ENCODE measurements at places on chromosomes 4 and X. TPM values are rescaled to one million over a fixed set of nuclear protein-coding genes. Genes with fewer than 3 reads are reported as not detected.

Gene GPR173
- 2.8 TPM for total RNA-seq

Gene UGT2B15
- total RNA-seq: not detected

Gene SRPX2
- 37.4 TPM for total RNA-seq

Gene AFF2
- 0.80 TPM for total RNA-seq

Gene SASH3
- total RNA-seq: 9.2 TPM

Gene UPF3B
- total RNA-seq: 3.6 TPM

Gene ERCC6L
- 0.10 TPM for total RNA-seq

Gene PAGE4
- total RNA-seq: not detected

Gene PPBP
- total RNA-seq: not detected

Gene ARX
- not detected for total RNA-seq

Gene MYOZ2
- 547 TPM for total RNA-seq

Gene KIAA1210
- 0.03 TPM for total RNA-seq

Gene PGRMC1
- total RNA-seq: 39.7 TPM

Gene APEX2
- 8.9 TPM for total RNA-seq

Gene ERVMER34-1
- total RNA-seq: 1.2 TPM

Gene SHROOM3
- total RNA-seq: 10.0 TPM

Gene CYTL1
- 1.4 TPM for total RNA-seq

Gene CT45A2
- total RNA-seq: not detected

Gene NCAPG
- total RNA-seq: 0.24 TPM

Gene PRRG1
- 11.1 TPM for total RNA-seq

Gene CT45A5
- not detected for total RNA-seq

Gene PLAC8
- 2.9 TPM for total RNA-seq

Gene USP17L29
- not detected for total RNA-seq

Gene BEND4
- 0.03 TPM for total RNA-seq

Gene ADGRA3
- 19.3 TPM for total RNA-seq

Gene NHS
- 2.0 TPM for total RNA-seq

Gene MAGEC3
- not detected for total RNA-seq

Gene UTP14A
- 7.7 TPM for total RNA-seq

Gene CT45A3
- total RNA-seq: not detected

Gene SSX4B
- not detected for total RNA-seq

Gene RTL5
- total RNA-seq: 3.9 TPM

Gene USP26
- total RNA-seq: not detected

Gene FAM184B
- 0.03 TPM for total RNA-seq

Gene HGFAC
- 0.38 TPM for total RNA-seq

Gene TLR2
- 11.5 TPM for total RNA-seq

Gene ATP6AP1
- total RNA-seq: 86.0 TPM

Gene ZNF280C
- 2.1 TPM for total RNA-seq

Gene CPXCR1
- total RNA-seq: not detected

Gene STAG2
- 34.6 TPM for total RNA-seq

Gene TBC1D25
- total RNA-seq: 18.1 TPM

Gene CSAG3
- total RNA-seq: not detected

Gene BEND2
- total RNA-seq: 0.08 TPM

Data from left cardiac atrium (tissue), 4 donors.